Kidney (tissue), 22 donors: ENCODE measurements at places on chromosomes 1 and 21. TPM values are rescaled to one million over a fixed set of nuclear protein-coding genes. Genes with fewer than 3 reads are reported as not detected.

DNA sequence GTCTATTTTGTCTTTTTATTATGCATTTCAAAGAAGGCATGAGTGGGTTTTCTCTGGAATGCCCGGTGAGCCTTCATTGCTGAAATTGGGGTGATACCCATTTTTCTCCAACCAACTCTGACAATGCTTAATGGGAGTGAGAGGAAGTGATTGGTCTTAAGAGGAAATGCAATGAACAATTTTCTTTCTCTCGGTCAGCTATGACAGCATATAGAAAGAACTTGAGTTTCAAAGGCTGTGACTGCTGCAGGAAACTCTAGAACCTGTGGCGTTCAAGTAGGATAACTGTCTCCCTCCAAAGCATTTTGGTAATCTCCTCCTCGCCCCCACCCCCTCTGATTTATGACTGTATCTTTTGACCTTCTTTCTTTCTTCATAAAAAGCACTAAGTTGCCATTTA, 155.9 kb downstream of the LYPLAL1 start:
- H3K27ac ChIP-seq: no peak overlapping the region
- no peaks in the 10 kb centered on the region for H3K4me1 ChIP-seq
- no peaks in the 10 kb centered on the region for H3K36me3 ChIP-seq
- no peaks in the 10 kb centered on the region for H3K27me3 ChIP-seq
- DNase-seq: peak; percentile 39

- no peaks in the 10 kb centered on the region for H3K36me3 ChIP-seq
- peak overlapping the region; percentile 88 for H3K27ac ChIP-seq
- peaks cover 16% of the 10 kb centered on the region for H3K4me1 ChIP-seq
- peak overlapping the region; percentile 71 for H3K4me3 ChIP-seq
- no peaks in the 10 kb centered on the region for H3K27me3 ChIP-seq
Observed at GRCh38 chr1:175191659-175192058, 917 bp downstream of the KIAA0040 start.

DNA sequence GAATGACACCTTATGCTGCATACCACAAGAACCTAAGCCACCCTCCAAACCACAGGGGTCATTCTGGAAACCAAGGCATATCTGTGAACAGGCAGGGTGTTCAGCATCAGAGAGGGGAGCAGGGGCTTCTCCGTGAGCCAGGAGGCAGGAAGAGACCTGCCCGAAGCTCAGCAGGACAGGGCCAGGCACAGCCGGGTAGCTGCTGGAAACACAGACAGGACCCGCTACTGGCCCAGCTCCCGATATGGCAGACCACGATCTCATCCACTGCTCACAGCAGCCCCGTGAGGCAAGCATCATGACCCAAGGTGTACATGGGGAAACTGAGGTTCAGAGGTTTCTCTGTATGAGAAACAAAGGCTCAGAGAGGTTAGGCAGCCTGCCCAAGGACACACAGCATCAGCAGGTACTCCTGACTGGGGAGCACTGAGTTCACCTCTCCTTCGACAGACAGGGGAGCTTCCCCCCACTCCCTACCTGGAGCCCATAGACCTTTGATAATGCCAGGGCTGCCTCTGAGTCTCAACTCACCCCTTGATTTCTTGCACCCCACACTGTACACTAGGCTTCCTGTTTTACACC, 317.7 kb downstream of the MATN1 start:
- H3K4me3 ChIP-seq: no peak overlapping the region
- no peaks in the 10 kb centered on the region for H3K4me1 ChIP-seq
- H3K27me3 ChIP-seq: no peaks in the 10 kb centered on the region

LCE3E gene
- not detected for polyA plus RNA-seq

DNA sequence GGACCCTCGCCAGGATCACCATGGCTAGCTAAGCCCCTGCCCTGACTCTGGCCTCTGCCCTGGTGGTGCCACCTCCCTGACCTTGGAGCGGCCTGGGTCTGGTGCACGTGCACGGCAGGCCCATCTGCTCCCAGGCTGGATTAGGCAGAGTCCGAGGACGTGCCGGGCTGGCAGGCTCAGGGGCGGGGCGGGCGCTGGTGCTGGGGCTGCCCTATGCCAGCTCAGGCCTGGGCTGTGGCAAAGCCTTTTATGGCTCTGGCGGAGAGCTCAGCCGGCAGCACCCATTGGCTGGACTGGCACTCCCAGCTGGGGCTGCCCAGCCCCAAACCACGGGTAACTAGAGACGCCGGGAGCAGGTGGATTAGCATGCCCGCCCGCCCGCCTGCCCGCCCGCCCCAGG, 17.1 kb upstream of the EDN2 start:
- H3K4me1 ChIP-seq: no peaks in the 10 kb centered on the region
- H3K27ac ChIP-seq: peak overlapping the region; percentile 81
- no peaks in the 10 kb centered on the region for H3K27me3 ChIP-seq
- no peaks in the 10 kb centered on the region for H3K36me3 ChIP-seq

CD1C gene
- 0.45 TPM for polyA plus RNA-seq

GRCh38 chr1:24983006-24983680, 53.1 kb upstream of the RUNX3 start:
- H3K4me3 ChIP-seq: no peak overlapping the region
- no peaks in the 10 kb centered on the region for H3K36me3 ChIP-seq
- no peaks in the 10 kb centered on the region for H3K27me3 ChIP-seq
- H3K4me1 ChIP-seq: no peaks in the 10 kb centered on the region
- no peak overlapping the region for H3K27ac ChIP-seq

SSBP3 gene
- 33.3 TPM for polyA plus RNA-seq

- no peak for DNase-seq
- H3K36me3 ChIP-seq: no peaks in the 10 kb centered on the region
- H3K4me1 ChIP-seq: no peaks in the 10 kb centered on the region
- H3K27me3 ChIP-seq: no peaks in the 10 kb centered on the region
- H3K4me3 ChIP-seq: no peak overlapping the region
Observed at GRCh38 chr1:90616395-90616794, 100.7 kb downstream of the BARHL2 start.

S100A8 gene
- 17.5 TPM for polyA plus RNA-seq

CASP9 gene
- 18.2 TPM for polyA plus RNA-seq

UHMK1 gene
- polyA plus RNA-seq: 15.7 TPM

NGF gene
- polyA plus RNA-seq: 6.0 TPM

GRCh38 chr1:59570524-59570923, 244.2 kb upstream of the HOOK1 start:
- no peaks in the 10 kb centered on the region for H3K27me3 ChIP-seq
- H3K4me1 ChIP-seq: no peaks in the 10 kb centered on the region
- no peak overlapping the region for H3K27ac ChIP-seq
- no peaks in the 10 kb centered on the region for H3K36me3 ChIP-seq
- H3K4me3 ChIP-seq: no peak overlapping the region

HORMAD1 gene
- not detected for polyA plus RNA-seq

DNA sequence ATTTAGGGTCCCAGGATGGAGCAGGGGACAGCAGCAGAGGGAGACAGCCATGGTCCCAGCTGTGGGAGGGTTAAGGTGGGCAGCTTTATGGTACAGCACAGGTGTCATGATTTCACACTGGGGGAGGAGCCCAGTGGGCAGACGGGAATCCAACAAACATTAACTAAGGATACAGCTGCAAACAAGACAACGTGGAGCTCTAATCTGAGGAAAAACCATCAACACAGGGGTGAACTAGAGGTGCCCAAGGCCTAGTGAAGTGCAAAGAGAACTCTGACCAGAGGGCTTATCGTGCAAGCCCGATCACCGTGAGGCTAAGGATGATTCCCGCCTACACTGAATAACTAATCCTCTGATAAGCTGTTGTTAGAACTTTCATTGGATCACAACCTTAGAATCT, 18.7 kb downstream of the ECE1 start:
- DNase-seq: no peak
- H3K27ac ChIP-seq: no peak overlapping the region
- H3K4me1 ChIP-seq: no peaks in the 10 kb centered on the region
- no peaks in the 10 kb centered on the region for H3K27me3 ChIP-seq
- H3K4me3 ChIP-seq: no peak overlapping the region

GRCh38 chr1:6028042-6028850, 17.4 kb upstream of the KCNAB2 start:
- no peaks in the 10 kb centered on the region for H3K36me3 ChIP-seq
- DNase-seq: no peak
- H3K27me3 ChIP-seq: peaks cover 2% of the 10 kb centered on the region
- H3K4me1 ChIP-seq: peaks cover 2% of the 10 kb centered on the region
- H3K27ac ChIP-seq: no peak overlapping the region

- peak overlapping the region; percentile 89 for H3K27ac ChIP-seq
- no peaks in the 10 kb centered on the region for H3K36me3 ChIP-seq
- peaks cover 22% of the 10 kb centered on the region for H3K4me1 ChIP-seq
- H3K4me3 ChIP-seq: peak overlapping the region; percentile 84
Observed at GRCh38 chr1:25820247-25821111, 725 bp downstream of the MTFR1L start.

- no peaks in the 10 kb centered on the region for H3K27me3 ChIP-seq
- H3K27ac ChIP-seq: no peak overlapping the region
- peak; percentile 3 for DNase-seq
Observed at GRCh38 chr1:158506369-158506987, 34.5 kb downstream of the OR10R2 start.

DNA sequence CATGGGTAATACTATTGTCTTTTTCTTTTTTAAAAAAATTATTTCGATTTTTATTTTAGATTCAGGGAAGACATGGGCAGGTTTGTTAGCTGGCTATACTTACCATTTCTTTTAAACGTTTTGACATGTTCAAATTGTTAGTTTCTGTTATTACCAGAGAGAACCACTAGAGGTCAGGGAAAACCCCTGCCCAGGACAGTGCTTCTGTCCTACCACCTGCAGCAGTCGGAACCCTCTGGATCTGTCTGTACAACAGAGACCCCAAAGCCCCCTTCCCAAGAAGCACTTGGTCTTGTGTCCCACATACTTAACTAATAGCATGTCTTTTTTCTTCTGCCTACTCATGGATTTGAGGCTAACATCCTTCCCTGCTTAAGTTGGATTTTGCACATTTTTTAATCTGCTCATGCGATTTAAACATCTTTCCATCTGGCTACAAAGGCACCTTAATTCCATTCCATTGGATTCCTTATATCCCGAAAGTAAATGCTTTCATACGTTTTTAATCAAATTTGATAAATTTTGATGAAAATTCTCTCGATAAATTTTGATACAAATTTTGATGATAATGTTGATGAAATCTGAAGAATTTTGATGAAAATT, 10.0 kb upstream of the C1orf115 start:
- no peak for DNase-seq
- H3K36me3 ChIP-seq: no peaks in the 10 kb centered on the region
- no peak overlapping the region for H3K27ac ChIP-seq
- no peak overlapping the region for H3K4me3 ChIP-seq
- no peaks in the 10 kb centered on the region for H3K4me1 ChIP-seq

SLC16A4 gene
- 51.8 TPM for polyA plus RNA-seq

- H3K27me3 ChIP-seq: no peaks in the 10 kb centered on the region
- H3K27ac ChIP-seq: no peak overlapping the region
- H3K36me3 ChIP-seq: no peaks in the 10 kb centered on the region
- no peak for DNase-seq
Observed at GRCh38 chr1:89850844-89851415, 30.1 kb downstream of the LRRC8D start.

MAP10 gene
- polyA plus RNA-seq: 1.1 TPM

- H3K27ac ChIP-seq: peak overlapping the region; percentile 28
- H3K4me1 ChIP-seq: no peaks in the 10 kb centered on the region
- H3K36me3 ChIP-seq: no peaks in the 10 kb centered on the region
- DNase-seq: peak; percentile 95
- H3K4me3 ChIP-seq: no peak overlapping the region
Observed at GRCh38 chr1:1019122-1019999, 559 bp upstream of the AGRN start.

DNA sequence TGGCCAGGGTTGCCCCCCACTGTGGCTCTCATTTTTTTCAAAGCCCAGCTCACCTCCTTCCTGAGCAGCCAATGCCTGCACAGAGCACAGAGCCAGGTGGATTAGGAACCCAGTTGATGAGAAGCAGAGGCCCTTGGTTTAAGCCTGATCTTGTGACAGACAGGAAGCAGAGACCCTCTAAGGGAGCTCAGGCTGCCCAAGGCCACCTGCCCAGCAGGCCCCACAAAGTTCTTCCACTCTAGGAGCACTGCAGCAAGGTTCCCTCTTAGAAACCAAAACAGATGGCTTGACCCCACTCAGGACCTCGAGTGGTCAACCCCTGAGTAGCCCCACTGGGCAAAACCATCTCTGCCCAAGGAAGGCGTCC, 25.5 kb upstream of the PRSS38 start:
- DNase-seq: no peak
- no peaks in the 10 kb centered on the region for H3K36me3 ChIP-seq
- no peak overlapping the region for H3K27ac ChIP-seq

OR2W3 gene
- not detected for polyA plus RNA-seq

DNA sequence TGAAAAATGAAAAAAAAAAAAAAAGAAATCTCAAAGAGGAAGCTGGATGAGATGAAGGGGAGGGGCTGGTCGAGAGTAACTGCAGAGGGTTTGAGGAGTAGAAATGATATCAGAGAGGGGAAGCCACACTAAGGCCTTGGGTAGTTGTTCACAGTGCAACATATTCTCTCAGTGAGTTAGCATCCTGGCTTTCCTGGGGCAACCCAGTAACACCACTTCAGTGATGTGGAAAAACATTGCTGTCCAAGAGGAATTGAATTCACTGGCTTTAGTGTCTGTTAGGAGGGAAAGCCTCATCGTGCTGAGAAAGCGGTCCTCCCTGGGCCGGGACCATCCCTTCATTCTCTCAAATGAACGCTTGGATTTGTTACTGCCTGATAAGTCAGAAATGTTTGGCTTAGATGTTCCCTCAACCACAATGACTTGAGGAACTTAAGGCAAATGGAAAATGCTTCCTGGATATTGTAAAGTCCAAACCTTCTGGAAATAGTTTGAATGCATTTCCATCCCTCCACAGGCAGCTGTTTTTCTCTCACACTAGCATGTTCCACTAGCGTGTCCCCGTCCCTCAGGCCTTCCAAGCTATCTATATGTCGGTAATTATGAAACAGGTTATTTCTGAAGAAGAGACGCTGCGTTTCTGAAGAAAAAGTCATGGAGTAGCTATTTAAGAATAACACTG, 12.2 kb downstream of the TGFB2 start:
- no peak overlapping the region for H3K4me3 ChIP-seq
- no peaks in the 10 kb centered on the region for H3K36me3 ChIP-seq
- no peaks in the 10 kb centered on the region for H3K4me1 ChIP-seq
- H3K27ac ChIP-seq: peak overlapping the region; percentile 24

GRCh38 chr1:234578735-234579134, 31.2 kb downstream of the IRF2BP2 start:
- no peak overlapping the region for H3K27ac ChIP-seq
- H3K4me1 ChIP-seq: no peaks in the 10 kb centered on the region
- no peak overlapping the region for H3K4me3 ChIP-seq
- DNase-seq: no peak

DNA sequence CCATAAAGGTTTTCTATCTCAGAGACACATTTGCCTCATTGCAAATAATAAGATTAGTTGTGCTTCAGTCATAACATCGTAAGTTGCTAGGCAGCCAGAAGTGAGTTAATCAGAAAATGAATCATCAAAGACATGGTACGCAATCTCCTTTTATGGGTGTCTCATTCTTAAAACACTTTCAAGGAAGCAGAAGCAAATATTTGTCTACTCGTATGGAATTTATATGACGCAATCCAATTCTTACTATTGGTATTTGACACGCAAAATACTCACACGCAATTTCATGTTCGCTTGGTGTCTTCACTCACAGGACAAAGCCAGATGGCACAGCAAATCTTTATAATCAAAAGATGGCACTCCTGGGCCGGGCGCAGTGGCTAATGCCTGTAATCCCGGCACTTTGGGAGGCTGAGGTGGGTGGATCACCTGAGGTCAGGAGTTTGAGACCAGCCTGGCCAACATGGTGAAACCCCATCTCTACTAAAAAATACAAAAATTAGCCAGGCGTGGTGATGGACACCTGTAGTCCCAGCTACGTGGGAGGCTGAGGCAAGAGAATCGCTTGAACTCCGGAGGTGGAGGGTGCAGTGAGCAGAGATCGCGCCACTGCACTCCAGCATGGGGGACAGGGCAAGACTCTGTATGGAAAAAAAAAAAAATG, 56.4 kb downstream of the HLCS start:
- no peak for DNase-seq
- no peaks in the 10 kb centered on the region for H3K4me1 ChIP-seq
- H3K27ac ChIP-seq: no peak overlapping the region
- H3K36me3 ChIP-seq: no peaks in the 10 kb centered on the region
- H3K4me3 ChIP-seq: no peak overlapping the region
- no peaks in the 10 kb centered on the region for H3K27me3 ChIP-seq

TNFRSF4 gene
- 3.3 TPM for polyA plus RNA-seq
